Activated T-helper 2 cell treated with anti-CD3 and anti-CD28 coated beads, Interferon-gamma antibody, Interleukin-2, Interleukin-4, amounts not matched to agents 10 μg/mL and 5 μg/mL and 100 μg/mL, durations not matched to agents 14 hours and 24 hours and 36 hours (primary cell): ENCODE measurements at places on chromosomes 7 and 10.

DNA sequence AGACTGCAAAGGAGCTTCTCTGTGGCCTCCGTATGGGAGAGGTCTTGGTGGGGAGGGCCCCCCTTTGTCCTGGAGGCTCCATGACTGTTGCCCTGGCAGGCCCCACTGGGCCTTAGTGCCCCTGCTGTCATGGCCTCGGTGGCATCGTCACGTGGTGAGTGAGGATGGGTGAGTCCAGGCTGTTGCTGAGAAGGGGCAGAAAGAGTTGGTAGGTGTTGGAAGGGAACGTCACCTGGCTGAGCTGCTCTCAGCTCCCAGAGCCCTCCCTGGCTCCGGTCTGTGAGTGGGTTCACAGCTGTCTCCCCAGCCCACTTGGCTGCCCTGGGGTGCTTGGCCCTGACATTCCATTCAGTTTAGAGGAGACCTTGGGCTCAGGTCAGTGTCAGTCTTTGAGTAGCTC is 16.1 kb downstream of the SFRP5 start:
- no peak for DNase-seq
- no peaks in the 10 kb centered on the region for H3K4me1 ChIP-seq
- no peak overlapping the region for H3K4me3 ChIP-seq
- no peaks in the 10 kb centered on the region for H3K27me3 ChIP-seq
- H3K27ac ChIP-seq: no peak overlapping the region

DNA sequence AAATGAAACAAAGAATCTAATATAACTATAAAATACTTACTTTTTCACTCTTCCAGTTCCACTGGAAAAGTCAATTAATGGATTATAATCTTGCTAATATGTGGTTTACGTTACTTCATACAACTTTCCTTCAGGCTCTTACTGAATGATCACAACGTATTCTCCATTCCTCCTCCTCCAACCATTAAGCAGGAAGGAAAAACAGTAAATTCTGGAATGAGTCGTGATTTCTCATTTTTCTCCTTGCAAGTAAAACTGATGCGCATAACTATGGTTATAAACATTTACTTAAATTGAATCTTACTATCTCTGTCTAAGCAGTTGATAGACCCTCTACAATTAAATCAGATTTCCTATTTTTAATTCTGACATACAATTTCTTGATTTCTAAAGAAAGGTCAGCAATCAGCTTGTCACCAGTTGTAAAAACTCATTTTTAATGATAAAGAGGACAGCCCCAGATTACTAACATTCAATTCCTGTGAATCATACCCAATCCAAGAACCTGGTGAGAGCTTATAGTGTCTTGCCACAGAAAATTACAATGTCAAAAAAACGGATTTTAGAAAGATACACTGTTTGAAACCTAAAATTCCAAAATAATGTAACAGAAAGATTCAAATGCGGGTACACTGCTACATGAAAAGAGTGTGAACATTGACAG is 64.3 kb downstream of the EZH2 start:
- no peaks in the 10 kb centered on the region for H3K27me3 ChIP-seq
- no peak overlapping the region for H3K4me3 ChIP-seq
- no peak for DNase-seq
- H3K36me3 ChIP-seq: peaks cover 75% of the 10 kb centered on the region

DNA sequence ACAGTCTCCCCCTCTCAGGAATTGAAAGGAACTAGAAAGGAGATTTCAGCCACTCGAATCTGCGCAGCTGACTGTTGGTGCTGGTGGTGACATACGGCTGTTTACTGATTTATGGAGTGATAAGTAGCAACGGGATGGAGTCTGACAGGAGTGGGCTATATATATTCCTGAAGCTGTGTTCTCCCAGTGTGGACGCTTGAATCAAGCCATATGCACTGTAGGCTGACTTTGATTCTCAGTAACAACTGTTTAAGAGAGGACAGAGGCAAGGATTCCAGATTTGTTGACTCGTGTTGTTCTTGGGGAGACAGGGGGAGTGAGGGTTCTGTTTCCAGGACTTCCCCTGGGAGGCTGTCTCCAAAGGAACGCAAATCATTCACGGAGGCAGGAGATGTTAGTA is 260.1 kb upstream of the AUTS2 start:
- no peaks in the 10 kb centered on the region for H3K4me1 ChIP-seq
- DNase-seq: no peak
- H3K36me3 ChIP-seq: no peaks in the 10 kb centered on the region

GRCh38 chr7:8436965-8437364 is 3.6 kb downstream of the NXPH1 start:
- no peaks in the 10 kb centered on the region for H3K36me3 ChIP-seq
- H3K27me3 ChIP-seq: peaks cover 84% of the 10 kb centered on the region
- H3K4me3 ChIP-seq: no peak overlapping the region
- peaks cover 2% of the 10 kb centered on the region for H3K4me1 ChIP-seq
- peak; percentile 34 for DNase-seq
- H3K27ac ChIP-seq: no peak overlapping the region

- H3K4me1 ChIP-seq: peaks cover 3% of the 10 kb centered on the region
- no peak for DNase-seq
- no peaks in the 10 kb centered on the region for H3K36me3 ChIP-seq
- H3K27me3 ChIP-seq: peaks cover 18% of the 10 kb centered on the region
Observed at GRCh38 chr7:37815671-37816371, 32.6 kb upstream of the NME8 start.

DNA sequence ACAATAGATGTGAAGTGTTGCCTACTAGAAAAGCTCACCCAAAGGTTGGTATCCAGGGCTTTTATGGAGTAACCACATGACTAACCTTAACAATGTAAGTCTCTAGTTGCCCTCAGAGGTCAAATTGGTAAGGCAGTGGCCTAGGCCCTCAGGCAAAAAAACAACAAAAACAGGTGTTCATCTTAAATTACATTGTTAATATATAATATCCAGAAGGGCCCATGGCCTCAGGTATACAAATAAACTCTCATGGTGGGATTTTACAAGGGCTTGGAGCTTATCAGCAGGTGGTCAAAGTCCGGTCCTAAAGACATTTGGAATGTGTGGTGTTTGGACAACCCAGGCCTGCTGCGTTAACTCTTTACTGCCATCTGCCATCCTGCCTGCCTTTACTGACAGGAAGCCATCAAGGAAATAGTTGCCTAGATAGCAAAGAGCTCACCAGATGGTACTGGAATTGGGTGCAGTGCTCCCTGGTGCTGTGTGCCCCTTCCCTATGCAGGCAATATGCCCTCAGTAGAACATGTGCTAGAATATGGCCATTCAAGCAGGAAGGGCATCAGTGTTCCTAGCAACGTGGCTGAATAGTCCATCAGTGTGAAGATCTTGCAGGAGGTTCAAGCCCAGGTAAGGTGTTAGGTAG is 36.2 kb downstream of the TOMM7 start:
- no peaks in the 10 kb centered on the region for H3K36me3 ChIP-seq
- H3K27ac ChIP-seq: no peak overlapping the region
- no peak for DNase-seq
- peaks cover 14% of the 10 kb centered on the region for H3K27me3 ChIP-seq
- H3K4me1 ChIP-seq: no peaks in the 10 kb centered on the region
- no peak overlapping the region for H3K4me3 ChIP-seq

DNA sequence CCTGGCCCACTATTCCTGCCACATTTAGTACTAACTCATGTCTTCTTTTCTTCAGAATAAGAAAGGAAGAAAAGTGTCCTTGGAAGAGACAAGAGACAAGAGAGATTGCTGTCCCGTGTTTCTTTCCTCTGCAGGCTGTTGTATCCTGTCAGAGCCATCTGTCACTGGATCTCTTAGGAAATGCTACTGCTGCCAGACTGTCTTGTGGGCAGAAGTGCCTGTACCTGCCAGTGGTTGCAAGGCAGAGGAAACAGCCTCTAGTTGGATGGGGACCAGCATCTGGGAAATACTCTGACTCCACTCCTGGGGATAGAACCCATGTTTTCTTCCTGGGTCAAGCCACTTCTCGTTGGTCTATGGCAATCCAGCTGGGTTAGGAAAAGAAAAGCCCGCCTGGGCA is 16.7 kb upstream of the MAP3K8 start:
- no peaks in the 10 kb centered on the region for H3K36me3 ChIP-seq
- no peak overlapping the region for H3K4me3 ChIP-seq
- no peak overlapping the region for H3K27ac ChIP-seq

- no peak for DNase-seq
- H3K27me3 ChIP-seq: no peaks in the 10 kb centered on the region
- no peak overlapping the region for H3K4me3 ChIP-seq
- no peak overlapping the region for H3K27ac ChIP-seq
Observed at GRCh38 chr7:32336726-32337125, 153.5 kb downstream of the LSM5 start.

GRCh38 chr7:110650328-110650727 is 440.6 kb upstream of the LRRN3 start:
- no peak overlapping the region for H3K27ac ChIP-seq
- no peak for DNase-seq
- no peaks in the 10 kb centered on the region for H3K4me1 ChIP-seq
- H3K4me3 ChIP-seq: no peak overlapping the region
- H3K36me3 ChIP-seq: no peaks in the 10 kb centered on the region

DNA sequence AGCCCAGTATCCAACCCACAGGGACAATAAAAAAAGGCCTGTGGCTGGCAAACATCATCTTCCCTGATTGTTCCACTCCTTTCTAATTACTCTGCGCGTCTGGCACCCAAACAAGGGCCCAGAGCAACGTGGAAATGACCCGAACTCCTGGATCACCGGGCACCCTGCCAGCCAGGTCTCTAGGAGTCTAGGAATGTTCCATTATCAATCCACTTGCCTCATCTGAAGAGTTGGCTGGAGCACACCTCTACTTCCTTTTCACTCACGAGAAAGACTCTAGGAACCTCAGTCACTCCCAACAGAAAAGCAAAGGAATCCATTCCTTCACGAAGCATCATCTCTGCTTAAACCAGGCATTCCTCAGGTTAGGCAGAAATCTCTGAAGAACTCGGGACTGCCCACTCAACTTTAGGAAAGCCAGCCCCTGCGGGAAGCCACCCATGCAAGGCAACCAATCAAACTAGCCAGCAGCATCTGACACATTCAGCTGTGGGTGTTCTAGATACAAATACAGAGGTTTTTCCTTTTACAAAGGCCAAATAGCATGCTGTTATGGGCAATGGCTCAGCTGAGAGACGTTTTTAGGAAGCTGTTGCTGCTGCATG is 37.7 kb downstream of the ATXN7L1 start:
- DNase-seq: no peak
- peaks cover under 1% of the 10 kb centered on the region for H3K36me3 ChIP-seq
- H3K4me3 ChIP-seq: no peak overlapping the region
- no peaks in the 10 kb centered on the region for H3K4me1 ChIP-seq
- H3K27me3 ChIP-seq: no peaks in the 10 kb centered on the region
- H3K27ac ChIP-seq: no peak overlapping the region
